ENCODE measurements at places on chromosomes 11 and 22. TPM values are rescaled to one million over a fixed set of nuclear protein-coding genes. Genes with fewer than 3 reads are reported as not detected.

Gene PKP3
- total RNA-seq: 0.40 TPM

GRCh38 chr11:114522818-114523217 lies 36.9 kb downstream of the NXPE1 start:
- no peak for DNase-seq

GRCh38 chr11:122556605-122557004 lies 98.9 kb upstream of the UBASH3B start:
- DNase-seq: no peak

DNA sequence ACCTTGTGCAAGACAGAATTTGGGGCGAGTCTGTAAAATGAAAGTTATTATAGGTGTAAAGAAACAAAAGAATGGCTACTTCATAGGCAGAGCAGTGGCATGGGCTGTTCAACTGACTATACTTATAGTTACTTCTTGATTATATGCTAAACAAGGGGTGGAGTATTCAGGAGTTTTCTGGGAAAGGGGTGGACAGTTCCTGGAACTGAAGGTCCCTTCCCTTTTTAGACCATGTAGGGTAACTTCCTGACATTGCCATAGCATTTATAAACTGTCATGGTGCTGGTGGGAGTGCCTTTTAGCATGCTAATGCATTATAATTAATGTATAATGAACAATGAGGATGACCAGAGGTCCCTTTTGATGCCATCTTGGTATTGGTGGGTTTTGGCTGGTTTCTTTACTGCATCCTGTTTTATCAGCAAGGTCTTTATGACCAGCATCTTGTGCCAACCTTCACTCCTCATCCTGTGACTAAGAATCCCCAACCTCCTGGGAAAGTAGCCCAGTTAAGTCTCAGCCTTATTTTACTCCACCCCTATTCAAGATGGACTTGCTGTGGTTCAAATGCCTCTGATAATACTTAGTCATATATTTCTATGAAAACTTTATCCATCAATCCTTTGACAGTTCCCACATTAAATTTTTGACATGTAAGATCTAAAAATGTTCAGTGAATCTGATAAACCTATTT lies 118.6 kb downstream of the ARHGAP42 start:
- no peak for DNase-seq

DNA sequence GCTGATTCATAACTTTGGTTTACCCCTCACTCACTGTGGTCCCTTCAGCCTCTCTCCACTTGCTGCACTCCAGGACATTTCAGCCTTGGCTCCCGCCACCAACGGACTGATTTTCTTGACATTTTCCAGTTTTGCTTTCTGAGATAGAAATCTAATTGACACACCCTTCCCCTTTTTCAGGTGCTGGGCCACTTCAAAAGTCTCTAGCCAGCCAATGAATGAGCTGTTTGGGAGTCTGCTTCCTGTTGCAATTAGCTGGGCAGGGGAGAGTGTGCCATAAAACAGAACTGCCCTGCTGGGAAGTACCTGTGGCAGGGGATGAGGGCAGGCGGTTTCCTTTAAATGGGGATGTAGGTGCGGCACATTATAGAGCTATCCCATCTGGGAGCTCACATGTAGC lies 21.1 kb upstream of the PLET1 start:
- no peak for DNase-seq

Gene TCN2
- total RNA-seq: 0.19 TPM

DNA sequence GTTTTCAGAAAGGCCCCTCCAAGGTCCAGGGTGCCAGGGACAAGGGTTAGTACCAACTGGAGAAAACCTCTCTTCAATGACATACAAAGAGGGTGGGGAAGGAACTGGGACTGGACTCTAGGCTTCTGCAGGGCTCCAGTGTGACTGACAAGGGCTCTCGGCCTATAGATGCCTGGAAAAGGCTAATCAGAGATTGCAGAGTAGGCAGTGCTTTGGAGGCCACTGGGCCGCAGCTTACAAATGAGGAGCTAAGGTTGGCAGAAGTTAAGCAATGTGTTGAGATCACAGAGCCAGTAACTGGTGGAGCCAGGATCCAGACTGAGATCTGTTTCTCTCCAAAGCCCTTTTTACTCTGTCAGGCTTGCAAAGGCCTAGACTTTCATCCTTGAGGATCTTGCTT lies 7.4 kb upstream of the DGKZ start:
- no peak for DNase-seq

DNA sequence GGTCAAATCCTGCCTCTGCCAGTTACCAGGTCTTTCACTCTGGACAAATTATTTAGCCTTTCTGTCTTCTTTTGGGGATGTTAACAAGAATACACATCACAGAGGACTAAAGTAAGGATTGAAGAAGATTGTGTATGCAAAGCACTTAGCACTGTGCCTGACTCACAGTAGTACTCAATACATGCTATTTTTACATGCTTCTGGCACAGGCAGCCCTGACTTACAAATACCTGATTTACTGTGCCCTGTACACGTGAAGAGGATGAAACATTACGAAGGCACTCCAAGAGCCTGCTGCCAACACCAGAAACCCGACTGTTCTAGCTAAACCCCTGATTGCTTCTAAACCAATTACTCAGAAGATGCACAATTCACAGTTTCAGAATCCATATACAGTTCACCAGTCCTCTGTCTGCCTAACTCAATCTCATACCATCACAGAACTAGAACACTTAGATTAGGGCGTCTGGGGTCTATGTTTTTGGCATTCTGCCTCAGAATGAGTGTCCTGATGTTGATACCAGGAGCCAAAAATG lies 300.9 kb upstream of the DDI1 start:
- DNase-seq: no peak

GRCh38 chr11:44306052-44306917 lies 3.7 kb downstream of the ALX4 start:
- DNase-seq: no peak

Measured in activated CD4-positive, alpha-beta memory T cell treated with anti-CD3 and anti-CD28 coated beads for 36 hours (primary cell).